Stimulated activated CD8-positive, alpha-beta memory T cell treated with anti-CD3 and anti-CD28 coated beads, Interleukin-4, amount 100 ng/mL, for 4 hours (primary cell): ENCODE measurements at places on chromosomes 5 and 9.

- no peak for DNase-seq
These were observed 211.3 kb downstream of the ARHGAP26 start for GRCh38 chr5:142981475-142981874.

- no peak for DNase-seq
These were observed 115.8 kb downstream of the DAB2IP start for GRCh38 chr9:121767171-121767769.

DNA sequence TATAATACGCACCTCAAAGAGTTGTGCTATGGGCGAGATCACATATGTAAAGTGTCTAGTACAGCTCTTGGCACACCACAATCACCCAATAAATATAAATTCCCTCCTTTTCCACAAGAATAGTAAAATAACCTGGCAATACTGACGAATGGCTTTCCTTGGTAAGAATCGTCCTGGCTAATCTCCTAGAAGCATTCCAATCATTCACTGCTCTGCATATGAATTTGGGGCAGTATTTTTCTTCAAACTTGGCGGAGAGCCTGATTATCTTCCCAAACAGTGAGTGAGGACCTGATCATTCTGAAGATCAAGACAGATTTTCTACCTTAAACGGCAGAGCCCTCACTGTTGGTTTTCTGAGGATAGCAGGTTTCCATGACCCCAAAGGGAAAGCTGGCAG, 96.0 kb downstream of the TMEM215 start:
- no peak for DNase-seq

GRCh38 chr5:172370648-172371545, 83.4 kb downstream of the SH3PXD2B start:
- no peak for DNase-seq

DNA sequence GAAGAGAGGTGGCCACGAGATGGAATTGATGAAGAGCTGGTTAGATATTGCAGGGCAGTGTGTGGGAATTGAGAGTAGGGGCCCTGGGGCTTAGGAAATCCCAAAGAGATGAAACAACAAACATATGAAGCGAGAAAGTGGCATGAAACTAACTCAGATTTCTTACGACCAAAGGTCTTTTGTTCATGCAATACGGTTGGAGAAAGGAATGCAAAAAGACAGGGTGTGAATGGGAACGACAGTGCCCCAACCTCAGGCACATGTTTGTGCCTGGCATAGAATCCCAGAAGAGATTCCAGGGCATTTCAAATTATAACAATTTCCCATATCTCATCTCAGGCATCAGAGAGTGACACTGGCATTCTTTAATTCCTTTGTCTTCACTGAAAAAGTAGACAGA, 199.2 kb downstream of the ACTL7B start:
- DNase-seq: no peak
